ENCODE measurements at places on chromosomes 13 and 19.

- DNase-seq: peak; percentile 91
Measured at GRCh38 chr19:17496337-17496997, 15.0 kb upstream of the PGLS start.

- DNase-seq: no peak
Measured at GRCh38 chr19:4709440-4710280, 14.0 kb downstream of the DPP9 start.

DNA sequence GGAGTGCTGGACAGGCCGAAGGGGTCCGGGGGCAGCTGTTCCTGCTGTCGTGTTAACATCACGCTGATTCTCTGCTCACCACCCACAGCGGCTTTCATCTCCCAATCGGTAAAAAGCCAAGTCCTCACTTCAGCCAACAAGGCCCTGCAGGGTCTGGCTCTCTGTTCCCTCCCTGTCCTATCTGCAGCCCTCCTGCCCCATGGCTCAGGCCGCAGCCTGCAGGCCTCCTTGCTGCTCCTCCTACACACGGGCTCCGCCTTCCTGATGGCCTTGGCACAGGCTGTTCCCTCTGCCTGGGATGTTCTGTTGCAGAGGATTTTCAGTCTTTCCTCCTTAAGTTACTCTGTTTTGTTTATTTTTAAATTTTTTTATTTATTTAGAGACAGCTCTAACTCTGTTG lies 22.2 kb downstream of the FUZ start:
- no peak for DNase-seq

DNA sequence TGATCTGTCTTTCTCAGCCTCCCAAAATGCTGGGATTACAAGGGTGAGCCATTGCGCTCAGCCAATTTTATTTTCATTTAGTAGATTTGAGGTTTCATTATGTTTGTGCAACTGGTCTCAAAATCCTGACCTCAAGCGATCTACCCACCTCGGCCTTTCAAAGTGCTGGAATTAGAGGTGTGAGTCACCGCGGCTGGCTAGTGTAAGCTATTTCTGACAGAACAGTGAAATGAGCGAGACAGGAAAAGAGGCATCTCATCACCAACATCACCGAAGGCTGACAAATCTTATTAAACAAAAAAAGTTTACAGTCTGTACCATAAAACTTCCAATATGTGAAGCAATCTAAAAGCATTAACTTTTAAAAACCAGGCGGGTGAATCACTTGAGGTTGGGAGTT lies 12.2 kb upstream of the ZNF888 start:
- DNase-seq: no peak

- DNase-seq: no peak
Measured at GRCh38 chr13:85799097-85799582, at the start of gene SLITRK6. Gene SLITRK6 (minus strand): TSS chr13:85799419. CDS start chr13:85796508, 2,911 bp downstream.

DNA sequence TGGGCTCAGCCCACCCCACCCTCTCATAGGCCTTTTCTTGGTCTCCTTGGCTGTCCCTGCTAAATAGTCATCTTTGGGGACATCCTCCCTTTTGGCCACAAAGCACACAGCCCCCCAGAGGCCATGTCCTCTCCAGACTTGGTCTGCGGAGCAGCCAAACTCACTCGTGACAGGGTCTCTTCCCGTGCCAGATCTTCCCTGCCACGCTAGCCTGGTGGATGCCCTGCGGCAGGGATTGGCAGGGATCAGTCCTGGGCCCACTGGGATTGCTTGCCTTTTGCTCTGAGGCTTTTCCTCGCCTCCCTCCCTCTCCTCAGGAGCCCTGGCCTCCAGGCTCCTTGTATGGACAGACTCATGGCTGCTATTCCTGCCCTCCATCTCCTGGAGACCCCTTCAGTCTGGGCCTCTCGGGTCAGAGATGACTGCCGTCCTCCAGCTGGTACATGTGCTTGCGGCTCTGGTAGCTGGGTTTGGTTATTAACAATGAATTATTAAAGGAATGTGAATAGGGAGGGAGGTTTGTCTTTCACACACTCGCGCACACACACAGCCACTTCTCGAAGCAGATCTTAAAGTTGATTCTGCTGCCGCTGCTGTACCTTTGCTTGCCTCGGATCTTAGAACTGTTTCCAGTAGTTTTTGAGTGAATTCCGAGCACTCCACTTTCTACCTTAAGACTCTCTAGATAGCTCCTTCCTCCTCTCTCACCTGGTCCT lies 45.1 kb downstream of the NFIX start:
- DNase-seq: no peak

DNA sequence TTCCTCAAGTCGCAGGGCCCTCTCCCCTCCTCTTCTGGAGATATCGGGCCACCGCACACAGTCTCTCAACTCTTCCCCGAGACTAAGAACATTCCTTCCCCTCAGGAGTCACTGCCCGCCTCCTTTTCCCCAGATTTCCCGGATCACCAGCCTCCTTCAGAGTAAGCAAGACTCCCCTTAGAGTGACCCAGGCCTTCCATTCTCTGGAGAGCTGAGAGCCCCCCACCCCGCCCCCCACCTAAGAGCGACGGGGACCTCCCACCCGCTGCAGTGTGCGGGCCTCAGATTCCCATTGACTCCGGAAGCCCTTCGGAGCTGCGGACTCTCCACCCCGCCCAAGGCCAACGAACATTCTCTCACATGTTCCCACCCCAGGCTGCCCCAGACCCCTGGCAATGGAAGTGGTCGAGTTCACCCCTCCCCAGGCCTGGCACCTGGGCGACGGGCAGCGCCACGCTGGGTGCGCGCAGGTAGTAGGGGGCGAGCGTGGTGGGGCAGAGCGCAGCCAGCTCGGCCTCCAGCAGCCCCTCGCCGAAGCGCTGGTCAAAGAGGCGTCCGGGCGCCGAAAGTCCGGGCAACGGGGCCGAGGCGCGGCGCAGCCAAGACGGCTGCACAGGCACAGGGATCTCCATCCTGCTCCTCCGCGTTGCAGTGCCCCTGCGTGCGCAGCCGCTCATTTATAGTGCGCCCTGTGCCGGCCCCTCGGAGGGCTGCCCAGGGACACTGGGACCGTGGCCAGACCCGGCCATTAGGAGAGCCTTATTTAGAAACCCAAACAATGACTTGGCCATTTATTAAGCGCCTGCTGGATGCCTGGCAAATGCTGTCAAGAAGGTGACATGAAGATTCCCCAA lies at the start of gene HSPB6:
HSPB6 (minus strand) TSS at position 653 of the 854 bp plus-strand sequence; CDS start at position 632, 21 bp downstream.
- DNase-seq: no peak

GRCh38 chr19:45297674-45298073 lies 25.0 kb downstream of the CKM start:
- DNase-seq: no peak

- no peak for DNase-seq
Measured at GRCh38 chr19:48646722-48647216, 782 bp upstream of the CA11 start.

- no peak for DNase-seq
Measured at GRCh38 chr13:99135591-99135990, 65.1 kb upstream of the UBAC2 start.

GRCh38 chr19:49362929-49363267 lies 682 bp upstream of the TEAD2 start:
- DNase-seq: no peak

DNA sequence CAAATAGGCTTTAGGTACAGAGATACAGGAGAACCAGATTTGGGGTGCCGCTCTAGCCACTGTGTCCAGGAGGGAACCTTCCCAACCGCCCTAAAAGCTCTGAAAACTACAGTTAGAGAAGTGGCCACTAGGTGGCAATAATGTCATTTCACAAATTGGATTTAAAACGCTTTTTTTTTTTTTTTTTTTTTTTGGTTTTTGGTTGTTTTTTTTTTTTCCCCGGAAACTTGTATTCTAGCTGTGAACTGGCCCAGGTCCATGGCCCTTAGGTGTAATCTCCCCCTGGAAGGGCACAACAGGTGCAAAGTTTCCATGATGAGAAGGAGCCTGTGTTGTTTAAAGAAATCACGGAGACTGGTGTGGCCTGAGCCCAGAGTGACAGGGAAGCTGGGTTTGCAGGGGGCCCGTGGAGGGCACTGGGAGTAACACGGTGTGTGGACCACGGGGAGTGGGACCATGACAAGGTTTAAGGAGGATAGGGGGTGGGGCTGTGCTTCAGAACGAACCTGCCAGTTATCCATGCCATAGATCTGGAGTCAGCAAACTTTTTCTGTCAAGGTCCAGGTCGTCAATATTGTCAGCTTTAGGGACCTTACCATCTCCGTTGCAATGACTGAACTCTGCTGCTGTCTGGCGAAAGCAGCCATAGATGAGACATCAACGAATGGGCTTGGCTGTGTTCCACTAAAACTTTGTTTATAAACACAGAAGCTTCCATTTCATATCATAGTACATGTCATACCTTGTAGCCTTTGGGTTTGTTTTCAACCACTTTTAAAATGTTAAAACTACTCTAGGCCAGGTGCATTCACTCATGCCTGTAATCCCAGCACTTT lies 10.1 kb downstream of the OR1I1 start:
- peak; percentile 86 for DNase-seq

DNA sequence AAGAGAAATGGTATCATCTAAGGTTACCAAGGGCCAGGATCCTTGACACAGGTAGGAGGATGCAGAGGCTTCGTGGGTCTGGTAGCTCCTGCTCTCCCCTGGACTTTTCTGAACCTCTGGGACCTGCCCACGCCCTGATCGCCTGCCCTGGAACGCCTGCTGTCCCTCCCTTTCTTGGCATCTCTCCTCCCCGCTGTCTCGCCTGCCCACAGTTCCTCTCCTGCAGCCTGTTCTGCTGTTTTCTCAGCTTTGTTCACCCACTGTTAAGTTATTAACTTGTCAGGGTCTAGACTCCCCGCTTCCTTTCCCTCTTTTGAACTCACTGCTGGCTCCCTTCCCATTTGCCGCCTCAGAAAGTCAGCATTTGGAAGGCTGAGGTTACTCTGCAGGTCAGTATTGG lies 19.8 kb downstream of the SERP2 start:
- no peak for DNase-seq

GRCh38 chr13:44407891-44408290 lies 34.3 kb downstream of the SERP2 start:
- no peak for DNase-seq

DNA sequence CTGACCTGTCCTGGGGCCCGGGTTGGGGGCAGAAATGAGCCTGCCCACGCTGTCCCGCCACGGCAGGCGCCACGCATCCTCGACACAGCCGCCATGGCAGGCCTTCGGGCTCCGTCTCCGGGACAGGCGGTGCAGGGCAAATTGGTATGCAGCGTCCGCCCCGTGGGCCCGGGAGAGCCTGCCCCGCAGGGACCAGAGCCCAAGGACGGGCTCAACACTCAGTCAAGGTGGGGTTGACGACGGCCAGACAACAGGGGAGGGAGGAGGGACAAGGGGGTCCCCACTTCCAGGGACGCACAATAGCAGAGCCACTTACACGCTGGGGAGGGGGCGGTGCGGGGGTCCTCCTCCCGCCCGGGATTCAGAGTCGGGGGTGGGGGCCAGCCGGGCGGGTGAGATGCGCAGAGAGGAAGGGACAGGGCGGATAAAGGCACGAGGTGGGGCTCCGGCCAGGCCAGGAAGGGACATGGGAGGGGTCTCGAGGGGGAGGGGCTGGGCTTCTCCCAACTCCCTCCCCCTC lies 1.2 kb downstream of the CTXN1 start:
- DNase-seq: no peak

GRCh38 chr19:30682999-30683536 lies 310.9 kb downstream of the ZNF536 start:
- DNase-seq: peak; percentile 29

Measured in CD4-positive, alpha-beta T cell (primary cell).